ENCODE measurements at places on chromosomes 11 and 22.

GRCh38 chr11:127454856-127455255, 454.3 kb upstream of the KIRREL3 start:
- no peak for DNase-seq

- no peak for DNase-seq
Observed at GRCh38 chr22:18032455-18033101, 8.2 kb upstream of the MICAL3 start.

DNA sequence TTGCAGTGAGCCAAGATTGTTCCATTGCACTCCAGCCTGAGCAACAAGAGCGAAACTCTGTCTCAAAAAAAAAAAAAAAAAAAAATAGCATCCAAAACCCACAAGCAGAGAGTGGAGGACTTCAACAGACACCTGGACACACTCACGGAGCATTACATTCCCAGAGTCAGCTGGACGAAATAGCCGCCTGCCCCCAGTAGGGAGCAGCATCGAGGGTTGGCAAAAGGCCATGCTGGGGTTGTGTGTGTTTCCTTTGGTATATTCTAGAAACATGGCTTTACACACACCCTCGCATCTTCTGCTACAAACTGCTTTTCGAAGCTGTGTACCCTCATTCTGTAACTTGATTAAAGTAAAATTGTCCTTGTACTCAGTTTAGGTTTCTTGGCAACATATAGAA, 5.3 kb downstream of the ADA2 start:
- no peak for DNase-seq

GRCh38 chr22:20354238-20354975, 34.5 kb upstream of the DGCR6L start:
- no peak for DNase-seq

DNA sequence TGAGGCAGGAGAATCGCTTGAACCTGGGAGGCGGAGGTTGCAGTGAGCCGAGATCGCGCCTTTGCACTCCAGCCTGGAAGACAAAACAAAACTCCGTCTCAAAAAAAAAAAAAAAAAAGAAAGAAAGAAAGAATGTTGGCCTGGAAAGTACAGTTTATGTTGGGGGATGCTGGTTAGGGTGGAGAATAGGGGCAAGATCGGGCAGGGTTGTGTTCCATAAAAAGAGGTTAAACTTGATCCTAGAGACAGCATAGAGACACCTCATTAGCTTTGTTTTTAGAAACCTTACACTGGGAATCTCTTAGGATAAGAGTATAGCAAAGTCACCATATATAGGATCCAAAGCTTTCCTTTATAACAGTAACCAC, 1.9 kb upstream of the FTH1 start:
- DNase-seq: no peak

- DNase-seq: no peak
Observed at GRCh38 chr11:125890447-125891100, 3.1 kb downstream of the HYLS1 start.

GRCh38 chr11:126450806-126451205, 95.3 kb downstream of the ST3GAL4 start:
- DNase-seq: no peak

DNA sequence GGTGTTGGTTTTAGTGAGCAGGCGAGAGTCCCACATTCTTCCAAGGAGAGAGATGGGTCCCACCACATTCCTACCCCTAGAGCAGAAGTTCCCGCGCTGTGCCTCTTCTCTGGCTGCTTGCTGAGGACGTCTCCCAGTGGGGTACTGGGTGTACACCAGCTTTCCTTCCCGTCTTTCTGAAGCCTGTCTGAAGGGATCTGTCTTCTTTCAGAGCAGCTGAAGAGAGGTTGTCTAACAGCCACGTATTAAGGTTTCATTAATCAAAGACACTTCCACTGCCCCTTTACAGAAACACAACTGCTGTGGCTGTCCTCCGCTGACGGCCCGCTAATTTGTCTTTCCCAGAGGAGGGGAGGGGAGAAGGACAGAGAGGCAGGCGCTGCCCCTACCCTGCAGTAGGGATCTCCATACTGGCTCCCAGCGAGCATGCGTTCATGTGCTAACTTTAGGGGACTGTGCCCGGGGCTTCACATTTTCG, 56.0 kb downstream of the ZBTB16 start:
- no peak for DNase-seq

- no peak for DNase-seq
Observed at GRCh38 chr11:109731451-109731850, 309.5 kb downstream of the C11orf87 start.

DNA sequence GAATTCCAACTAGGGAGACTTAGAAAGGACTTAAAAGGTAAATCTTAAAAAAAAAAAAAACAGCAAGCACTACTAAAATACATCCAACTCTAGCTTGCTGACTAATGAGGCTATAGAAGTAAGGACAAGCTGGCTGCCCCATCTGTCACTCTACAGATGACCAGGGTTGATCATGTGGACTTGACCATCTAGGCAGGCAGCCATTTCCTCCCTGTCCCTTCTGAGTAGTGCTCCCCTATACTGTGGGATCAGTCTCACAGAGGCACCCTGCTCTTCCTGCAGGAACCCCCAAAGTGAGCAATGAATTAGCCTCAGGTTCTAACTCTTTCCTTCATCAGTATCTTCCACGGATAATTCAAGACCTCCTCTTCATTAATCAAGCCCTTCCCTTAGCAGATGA, 12.3 kb downstream of the SLC1A2 start:
- no peak for DNase-seq

All from AG09319 (cell line).